CD4-positive, alpha-beta T cell treated with Interleukin-2 at 100 ng/mL for 4 hours (primary cell): ENCODE measurements at places on chromosomes 7 and 10.

- peak; percentile 15 for DNase-seq
These were observed 101.9 kb upstream of the TNRC18 start for GRCh38 chr7:5525271-5526099.

GRCh38 chr10:94006591-94007550 lies 13.1 kb downstream of the PLCE1 start:
- no peak for DNase-seq

DNA sequence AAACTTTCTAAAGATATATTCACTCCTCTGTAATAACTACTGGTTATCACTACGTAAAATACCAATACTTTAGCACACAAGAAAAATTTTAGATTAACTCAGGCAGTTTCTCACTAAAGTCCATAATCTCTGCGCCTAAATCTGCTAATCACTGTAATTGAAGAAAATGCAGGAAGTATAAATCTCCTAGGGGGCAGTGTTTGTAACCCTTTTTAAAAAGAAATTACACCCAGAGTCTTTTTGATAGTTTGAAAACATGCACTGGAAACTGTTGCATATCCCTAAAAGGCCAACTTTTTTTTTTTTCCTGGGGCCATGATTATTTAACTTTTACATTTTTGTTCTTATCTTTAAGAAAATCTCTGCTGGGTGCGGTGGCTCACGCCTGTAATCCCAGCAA lies 209.6 kb downstream of the KIAA1217 start:
- DNase-seq: no peak

DNA sequence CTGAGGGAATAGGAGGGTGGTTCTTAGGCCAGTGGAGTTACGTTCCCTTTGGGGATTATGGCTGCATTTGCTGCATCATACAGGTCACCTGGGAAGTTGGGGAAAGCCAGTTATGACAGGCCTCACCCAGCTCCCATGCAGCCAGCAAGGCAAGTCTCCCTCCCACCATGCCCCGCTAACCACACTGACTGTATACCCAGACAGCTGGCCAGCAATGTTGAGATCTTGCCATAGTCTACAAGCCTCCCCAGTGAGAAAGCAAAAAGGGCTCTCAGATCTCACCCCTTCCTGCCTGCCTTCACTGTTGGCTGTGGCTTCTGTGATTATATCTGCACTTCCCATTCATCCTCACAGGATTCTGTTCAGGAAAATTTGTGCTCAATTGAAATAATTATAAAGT lies 133.3 kb upstream of the HGF start:
- DNase-seq: no peak

DNA sequence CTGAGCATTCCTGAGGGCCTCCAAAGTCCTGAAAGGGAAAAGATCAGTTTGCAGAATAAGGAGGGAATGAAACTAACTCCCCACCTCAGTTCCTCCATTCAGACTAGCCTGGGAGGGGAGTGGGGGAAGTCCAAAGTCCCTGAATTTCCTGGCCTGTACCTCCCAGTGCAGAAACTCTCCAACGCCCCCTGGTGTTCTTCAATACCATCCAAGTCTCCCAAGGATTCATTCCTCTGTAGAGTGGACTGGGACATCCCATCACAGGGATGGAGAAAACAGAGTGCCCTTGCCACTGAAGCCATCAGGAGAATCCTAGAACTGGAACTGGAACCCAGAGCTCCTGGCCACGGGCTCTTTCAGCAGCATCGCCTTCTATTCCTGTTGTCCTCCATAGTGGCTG lies 1.6 kb upstream of the COL13A1 start:
- DNase-seq: no peak

- DNase-seq: no peak
These were observed 26.7 kb upstream of the TARP start for GRCh38 chr7:38300175-38300574.

DNA sequence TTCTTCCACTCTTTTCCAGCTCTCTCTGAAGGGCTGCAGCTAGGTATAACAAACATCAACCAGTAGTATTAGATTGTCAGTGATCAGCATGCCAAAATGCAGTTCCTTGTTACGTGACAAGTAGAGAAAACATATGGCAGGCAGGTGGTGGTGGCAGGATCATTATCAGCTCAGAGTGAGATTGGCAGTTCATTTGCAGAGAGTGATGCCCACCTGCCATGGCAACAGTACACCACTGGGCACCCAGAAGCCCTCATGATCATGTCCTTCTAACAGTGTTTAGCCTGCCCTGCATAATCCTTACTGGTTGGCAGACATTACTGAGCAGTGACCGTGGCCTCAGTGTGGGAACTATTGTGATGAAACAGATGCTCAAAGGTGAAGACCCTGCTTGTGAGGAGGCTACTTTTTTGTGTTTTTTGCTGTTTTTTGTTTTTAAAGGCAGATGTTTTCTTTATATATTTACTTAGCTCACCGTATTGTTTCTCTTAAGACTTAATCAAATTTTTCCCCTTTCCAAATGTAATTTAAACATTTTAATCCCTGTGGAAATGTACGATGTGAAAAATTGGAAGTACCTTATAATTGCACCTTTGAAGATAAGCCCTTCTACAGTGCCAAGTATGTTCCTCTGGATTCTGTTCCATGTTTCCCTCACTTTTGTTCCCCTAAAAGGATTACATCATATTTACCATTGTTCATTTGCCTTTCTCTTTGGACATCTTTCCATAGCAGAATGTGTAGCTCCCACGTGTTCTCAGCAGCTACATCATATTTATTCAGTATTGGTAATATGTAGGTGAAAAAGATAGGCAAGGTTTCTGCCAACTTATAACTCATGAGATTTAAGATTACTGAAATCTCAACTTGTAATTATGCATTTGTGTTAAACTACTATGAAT lies 179.6 kb downstream of the SND1 start:
- no peak for DNase-seq

GRCh38 chr10:76435157-76435556 lies 1003.7 kb downstream of the LRMDA start:
- no peak for DNase-seq

DNA sequence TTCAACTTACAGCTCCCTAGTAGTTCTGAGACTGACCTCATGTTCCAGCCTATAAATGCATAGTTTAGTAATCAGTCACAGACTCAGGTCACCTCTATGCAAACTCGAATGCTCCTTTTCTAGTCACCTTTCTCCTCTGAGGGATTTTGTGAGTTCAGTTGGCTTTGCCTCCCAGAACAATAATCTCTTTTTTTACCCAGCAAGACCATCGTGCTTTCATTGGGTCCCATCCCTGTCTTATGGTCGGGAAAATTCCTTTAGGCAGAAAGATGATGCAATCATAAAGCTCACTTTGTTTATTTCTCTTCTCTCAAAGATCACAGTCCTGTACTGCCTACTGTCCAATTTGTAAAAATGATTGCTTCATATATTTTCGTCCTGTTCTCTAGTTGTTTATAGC lies 38.4 kb downstream of the TWIST1 start:
- DNase-seq: no peak

DNA sequence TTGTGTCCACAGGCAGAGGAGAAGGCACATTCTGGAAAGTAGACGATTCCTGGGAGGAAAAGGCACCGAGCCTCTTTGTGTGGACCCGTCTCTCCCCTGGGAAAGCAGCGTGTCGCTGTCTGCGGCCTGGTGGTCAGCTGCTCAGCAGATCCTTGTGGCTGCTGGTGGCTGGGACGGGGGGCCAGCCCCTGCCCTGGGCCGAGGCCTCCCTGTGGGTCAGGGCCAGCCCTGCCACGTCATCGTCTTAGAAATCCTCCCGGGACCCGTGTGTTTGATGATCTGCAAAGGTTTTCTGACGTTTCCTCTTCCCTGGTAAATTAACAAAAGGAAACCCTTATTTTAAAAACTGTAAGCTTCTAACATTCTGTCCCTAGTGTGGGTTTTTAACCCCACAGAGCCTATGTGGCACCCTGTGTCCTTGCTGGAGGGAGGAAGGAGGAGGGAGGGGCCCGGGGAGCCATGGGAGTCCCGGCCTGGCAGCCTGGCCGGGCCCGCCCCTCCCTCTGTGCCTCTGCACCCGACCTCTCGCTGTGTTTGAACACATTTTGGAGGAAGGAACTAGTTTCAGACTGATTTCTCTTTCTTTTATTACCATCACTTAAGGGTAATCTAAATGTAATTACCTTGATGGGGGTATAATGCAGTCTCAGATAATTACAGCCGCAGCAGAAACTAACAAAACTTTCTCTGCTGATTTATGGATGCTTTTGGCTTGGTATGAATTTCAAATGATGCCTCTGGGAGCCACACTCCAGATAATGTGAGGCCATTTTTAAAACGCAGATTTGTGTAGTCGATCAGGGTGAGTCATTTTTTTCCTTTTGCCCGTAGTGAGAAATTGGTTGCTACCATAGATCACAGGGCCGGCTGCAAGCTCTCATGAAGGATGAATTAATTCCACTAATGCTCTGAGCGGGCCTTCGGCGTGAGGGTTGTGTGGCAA lies 85.5 kb downstream of the NKX6-2 start:
- no peak for DNase-seq

DNA sequence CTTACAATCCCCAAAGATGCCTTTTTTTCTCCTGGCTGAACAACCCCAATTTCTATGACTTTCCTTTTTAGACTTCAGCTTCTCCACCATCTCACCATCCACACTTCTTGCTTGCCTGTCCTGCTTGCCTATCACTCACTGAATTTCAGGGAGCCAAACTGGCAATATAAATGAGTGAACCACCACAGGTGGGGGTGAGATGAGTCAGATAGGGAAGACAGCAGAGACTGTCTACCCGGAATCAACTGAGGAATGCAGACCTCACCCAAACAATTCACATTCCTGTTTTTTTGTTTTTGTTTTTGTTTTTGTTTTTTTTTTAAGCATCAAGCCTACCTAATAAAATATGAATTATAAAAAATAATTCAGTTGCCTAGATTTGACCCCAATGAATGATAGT lies 273.8 kb downstream of the NRG3 start:
- no peak for DNase-seq

DNA sequence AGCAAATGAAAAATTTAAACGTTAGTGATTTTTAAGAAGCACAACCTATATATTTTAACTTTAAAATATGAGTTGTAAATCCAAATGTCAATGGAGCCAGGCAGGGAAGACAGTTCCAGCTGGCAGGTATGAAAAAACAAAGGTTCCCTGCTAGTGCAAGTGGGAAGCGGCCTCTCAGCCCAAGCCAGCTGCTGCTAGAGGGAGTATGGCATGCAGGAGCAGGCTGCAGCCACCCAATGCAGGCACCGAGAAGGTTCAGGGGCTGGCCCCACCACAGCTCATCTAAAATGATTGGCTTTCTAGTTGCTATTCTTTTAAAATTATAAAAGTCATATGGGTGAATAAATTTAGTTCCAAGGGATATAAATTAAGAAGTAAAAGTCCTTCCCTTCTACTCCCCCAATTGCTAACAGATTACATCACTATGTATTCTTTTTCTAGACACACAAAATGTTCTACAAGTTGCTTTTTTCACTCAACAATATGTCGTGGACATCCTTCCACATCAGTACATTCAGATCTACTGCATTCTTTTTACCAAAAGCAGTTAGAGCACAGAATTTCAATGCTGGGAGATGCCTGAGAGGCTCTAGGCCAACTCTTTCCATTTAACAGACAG lies 69.3 kb downstream of the SGMS1 start:
- no peak for DNase-seq

DNA sequence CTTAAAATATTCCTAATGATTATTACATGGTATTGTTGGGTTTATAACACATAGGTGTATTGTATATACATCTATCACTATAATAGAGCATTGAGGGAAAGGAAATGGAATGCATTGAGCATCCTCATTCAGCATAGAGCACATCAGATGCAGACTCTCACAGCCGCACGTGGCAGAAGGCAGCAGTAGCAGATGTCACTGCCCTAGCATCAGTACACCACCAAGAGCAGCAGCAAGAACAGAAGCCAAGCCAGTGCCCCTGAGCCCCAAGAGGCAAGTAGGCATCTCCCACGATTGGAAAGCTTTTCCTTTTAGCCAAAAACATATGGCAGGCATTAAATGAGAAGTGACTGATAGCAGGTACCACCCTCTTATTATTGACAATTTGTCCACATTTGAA lies 510.0 kb downstream of the TNS3 start:
- DNase-seq: no peak

GRCh38 chr10:79242620-79243152 lies 104.6 kb upstream of the PPIF start:
- DNase-seq: peak; percentile 42

DNA sequence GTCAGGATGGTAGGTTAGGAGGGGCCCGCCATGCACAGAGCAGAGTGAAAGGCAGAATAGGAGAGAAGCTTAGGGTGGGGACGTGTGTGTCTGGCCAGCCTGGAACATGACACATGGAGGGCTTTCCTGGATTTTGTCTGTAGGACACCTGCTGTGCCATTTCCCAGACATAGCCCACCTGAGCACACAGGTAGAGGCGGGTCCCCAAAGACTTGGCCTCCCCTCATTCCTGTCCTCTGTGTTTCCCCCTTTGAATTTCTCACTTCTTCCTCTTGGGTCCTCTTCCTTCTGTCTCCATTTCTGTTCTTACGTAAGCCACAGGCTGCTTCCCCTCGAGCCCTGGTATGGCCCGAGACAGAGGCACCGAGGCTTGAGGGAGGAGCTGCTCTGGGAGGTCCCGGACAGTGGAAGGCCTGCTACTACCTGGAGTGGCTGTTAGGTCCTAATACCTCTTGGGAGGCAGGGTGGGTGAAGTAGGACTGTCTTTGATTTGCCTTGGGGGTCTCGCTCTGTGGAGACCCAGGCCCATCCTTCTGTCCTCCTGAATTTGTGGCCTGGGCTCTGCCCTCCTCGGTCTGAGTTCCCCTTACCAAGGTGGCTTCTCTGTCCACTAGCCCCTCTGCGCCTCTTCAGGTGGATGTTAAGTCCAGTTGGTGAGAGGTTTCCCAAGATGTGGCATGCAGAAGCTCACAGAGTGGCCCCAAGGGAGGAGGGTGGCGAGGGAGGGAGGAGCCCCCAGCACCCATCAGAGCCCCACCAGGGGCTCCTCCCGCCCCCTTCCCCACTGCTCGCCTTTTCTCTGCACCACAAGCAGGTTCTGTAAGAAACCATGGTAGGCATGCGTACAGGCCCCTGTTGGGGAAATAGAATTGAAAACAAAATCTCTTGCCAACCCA lies 5.5 kb downstream of the ZNF775 start:
- DNase-seq: no peak

GRCh38 chr7:51823437-51823836 lies 506.8 kb upstream of the COBL start:
- DNase-seq: no peak

DNA sequence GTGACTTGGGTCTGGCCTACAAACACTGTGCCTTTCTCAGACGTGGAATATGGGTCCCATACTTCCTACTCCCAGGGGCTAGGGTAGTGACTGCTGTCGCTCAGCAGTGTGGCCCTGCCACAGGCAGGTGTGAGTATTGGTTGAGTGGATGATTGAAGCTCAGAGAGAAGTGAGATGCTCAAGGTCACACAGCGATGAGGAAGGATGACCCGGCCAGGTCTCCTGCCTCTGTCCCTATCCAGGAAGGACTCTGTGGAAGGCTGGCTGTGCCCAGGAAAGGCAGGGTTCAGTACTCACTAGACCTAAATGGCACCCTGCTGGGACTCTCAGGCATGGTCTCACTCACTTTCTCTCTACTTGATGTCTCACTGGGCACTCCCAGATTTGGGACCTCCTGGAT lies 2.8 kb downstream of the PRF1 start:
- DNase-seq: no peak

GRCh38 chr7:157018328-157018996 lies 8.0 kb upstream of the MNX1 start:
- DNase-seq: no peak
